ENCODE measurements at places on chromosomes 12 and 14.
A peak's percentile ranks its signal among the peaks of the same experiment; 100 is the strongest.

DNA sequence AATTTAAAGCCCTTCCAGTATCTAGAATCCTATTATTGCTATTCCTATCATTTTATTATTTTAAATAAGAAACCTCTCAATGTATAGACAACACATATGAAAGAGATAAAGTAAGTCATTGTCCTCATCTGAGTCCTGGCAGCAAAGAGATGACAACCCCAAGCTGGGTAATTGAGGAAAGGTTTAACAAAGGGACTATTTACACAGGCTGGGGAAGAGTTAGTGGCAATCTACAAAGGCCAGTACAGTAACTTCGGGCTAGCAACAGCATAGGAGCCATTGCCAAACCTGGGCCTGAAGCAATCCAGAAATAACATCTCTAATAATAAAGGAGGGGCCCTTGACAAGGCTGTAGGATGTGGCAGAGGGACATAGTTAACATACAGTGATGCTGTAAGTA lies 11.2 kb downstream of the PDE6H start:
- DNase-seq: no peak

GRCh38 chr14:95498622-95499353 lies 17.7 kb downstream of the SYNE3 start:
- no peak for DNase-seq

DNA sequence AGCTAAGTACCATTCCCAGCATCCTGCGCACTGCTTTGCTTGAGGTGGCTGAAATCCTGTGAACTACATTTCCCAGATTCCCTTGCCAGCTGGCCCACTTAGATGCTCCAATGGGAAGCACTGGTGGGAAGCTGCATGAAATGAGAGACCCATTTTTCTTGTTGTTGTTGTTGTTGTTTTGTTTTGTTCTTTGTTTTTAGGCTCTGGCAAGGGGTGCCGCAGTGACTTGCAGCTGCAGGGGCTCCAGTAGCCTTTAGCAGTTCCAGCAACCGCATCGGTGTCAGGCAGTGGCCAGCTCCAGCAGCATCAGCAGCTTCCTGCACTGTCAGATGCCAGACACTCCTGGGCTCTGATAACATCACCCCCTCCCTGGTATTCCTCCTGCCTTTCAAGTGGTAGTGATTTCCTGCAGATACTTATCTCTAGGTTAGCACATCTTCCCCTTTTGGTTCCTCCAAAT lies 8.8 kb upstream of the EGLN3 start:
- no peak for DNase-seq

- peak; percentile 60 for DNase-seq
These were observed 91.8 kb downstream of the EML1 start for GRCh38 chr14:99884834-99885648.

Data from fibroblast of the conjunctiva (primary cell).